Activated CD4-positive, alpha-beta T cell treated with anti-CD3 and anti-CD28 coated beads, Interleukin-2, amount 50 U/mL, for 4 hours (primary cell): ENCODE measurements at places on chromosomes 5 and 9.

DNA sequence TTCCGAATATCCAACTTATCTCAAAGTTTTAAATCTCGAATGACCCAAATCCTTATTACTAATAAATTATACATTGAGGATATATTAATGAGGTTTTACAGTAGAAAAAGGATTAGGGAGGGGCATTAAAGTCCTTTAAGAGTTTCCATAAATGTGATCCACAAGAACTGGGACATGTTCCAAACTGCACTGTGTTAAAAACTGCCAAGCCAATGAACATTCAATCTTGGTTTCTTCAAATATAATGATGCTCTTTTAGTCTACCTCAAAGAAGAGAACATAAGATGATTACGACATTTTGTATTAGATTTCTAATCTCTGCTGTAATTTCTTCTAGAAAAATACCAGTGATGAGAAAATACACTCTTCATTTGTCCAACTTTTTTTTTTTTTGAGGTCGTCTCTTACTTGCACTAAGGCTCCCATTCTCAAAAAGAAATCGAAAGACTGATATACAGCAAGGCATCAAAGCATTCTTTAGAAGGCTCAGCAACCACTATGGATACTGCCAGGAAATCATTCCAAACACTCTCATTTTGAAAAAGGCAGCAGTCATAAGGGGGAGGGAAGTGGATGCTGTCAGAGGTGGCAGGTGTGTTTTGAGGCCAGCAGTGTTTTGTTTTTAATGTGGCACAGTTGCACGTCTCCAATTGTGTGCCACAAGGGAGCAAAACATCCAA is 1.7 kb downstream of the PTAR1 start:
- DNase-seq = no peak

GRCh38 chr9:20363233-20363632 is 259.1 kb downstream of the MLLT3 start:
- DNase-seq = no peak

GRCh38 chr5:21802869-21803490 is 1050.2 kb downstream of the CDH12 start:
- DNase-seq = no peak

DNA sequence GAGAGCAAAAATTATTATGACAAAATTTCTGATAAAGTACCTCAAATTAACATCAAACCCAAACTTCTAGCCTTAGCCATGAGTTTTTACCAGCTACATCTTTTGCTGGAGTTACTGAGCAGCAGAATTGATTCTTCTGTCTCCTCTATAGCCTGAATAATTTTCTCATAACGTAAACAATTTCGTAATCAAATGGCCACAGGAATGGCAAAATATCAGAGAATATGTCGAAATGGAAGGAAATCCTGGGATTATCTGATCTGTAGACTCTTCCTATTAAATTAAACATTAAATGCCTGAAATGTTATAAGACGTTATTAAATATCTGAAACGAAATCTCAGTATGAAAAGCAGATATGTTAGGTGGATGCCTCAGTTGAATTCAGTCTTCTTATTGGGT is 41.1 kb downstream of the LURAP1L start:
- no peak for DNase-seq

- no peak for DNase-seq
Observed at GRCh38 chr5:31007672-31008071, 185.8 kb upstream of the CDH6 start.

GRCh38 chr5:107430071-107430625 is 240.6 kb downstream of the EFNA5 start:
- no peak for DNase-seq

- DNase-seq = no peak
Observed at GRCh38 chr9:94903961-94904421, 177.5 kb downstream of the AOPEP start.

DNA sequence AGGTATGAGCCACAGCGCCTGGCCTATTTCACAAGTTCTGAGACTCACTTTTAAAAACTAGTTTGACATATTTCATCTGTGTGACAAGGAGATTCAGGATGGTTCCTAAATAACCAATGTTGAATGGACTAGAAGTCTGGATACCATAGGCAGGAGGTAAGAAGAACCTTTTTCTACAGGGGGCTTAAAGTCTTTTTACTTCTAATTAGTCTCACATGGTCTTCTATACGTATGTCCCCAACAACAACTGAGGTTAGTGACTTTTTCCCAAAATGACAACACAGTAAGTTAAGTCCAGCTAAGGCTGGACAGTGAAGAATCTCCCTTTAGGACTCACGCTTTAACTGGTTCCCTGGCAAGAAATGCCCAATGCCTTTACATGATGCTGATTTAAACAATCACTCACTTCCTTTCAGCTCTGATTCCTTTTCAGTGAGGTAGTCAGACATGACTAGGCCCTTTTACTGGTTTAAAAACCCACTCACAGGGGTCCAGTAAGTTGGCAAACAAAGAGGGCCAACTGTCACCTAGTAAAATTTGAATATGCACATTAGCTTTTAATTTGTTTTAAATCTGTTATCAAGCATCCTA is 12.1 kb upstream of the HAUS6 start:
- no peak for DNase-seq

DNA sequence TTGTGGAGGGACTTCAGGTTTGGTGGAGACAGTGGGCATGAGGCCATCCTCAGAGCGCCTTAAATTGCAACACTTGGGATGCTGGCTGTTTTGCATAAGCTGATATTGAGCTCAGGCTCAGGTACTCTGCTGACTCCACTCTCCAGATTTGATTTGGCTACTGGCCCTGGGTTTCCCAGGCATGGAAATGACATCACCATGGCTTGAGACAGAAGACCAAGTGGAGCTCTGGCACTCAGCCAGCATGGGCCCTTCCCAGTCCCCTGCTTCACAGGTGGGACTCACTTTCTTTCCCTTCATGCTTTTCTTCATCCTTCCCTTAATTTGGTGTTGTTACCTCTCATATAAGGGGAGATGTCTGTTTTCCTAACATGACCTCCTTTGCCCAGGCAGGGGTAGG is 72.0 kb upstream of the IL12B start:
- DNase-seq = no peak

DNA sequence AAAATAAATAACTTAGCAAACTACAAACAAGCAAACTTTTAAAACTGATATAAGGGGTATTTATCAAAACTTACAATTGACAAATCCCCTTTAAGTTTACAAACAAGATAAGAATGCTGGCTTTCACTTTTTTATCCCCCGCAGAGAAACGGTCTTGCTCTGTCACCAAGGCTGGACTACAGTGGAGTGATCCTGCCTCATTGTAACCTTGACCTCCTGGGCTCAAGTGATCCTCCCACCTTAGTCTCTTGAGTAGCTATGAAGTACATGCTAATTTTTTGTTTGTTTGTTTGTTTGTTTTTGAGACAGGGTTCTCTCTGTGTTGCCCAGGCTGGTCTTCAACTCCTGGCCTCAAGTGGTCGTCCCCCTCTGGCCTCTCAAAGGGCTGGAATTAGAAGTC is 9.0 kb upstream of the NIPSNAP3A start:
- no peak for DNase-seq

GRCh38 chr9:120363697-120364096 is 216.3 kb downstream of the CDK5RAP2 start:
- DNase-seq = no peak

DNA sequence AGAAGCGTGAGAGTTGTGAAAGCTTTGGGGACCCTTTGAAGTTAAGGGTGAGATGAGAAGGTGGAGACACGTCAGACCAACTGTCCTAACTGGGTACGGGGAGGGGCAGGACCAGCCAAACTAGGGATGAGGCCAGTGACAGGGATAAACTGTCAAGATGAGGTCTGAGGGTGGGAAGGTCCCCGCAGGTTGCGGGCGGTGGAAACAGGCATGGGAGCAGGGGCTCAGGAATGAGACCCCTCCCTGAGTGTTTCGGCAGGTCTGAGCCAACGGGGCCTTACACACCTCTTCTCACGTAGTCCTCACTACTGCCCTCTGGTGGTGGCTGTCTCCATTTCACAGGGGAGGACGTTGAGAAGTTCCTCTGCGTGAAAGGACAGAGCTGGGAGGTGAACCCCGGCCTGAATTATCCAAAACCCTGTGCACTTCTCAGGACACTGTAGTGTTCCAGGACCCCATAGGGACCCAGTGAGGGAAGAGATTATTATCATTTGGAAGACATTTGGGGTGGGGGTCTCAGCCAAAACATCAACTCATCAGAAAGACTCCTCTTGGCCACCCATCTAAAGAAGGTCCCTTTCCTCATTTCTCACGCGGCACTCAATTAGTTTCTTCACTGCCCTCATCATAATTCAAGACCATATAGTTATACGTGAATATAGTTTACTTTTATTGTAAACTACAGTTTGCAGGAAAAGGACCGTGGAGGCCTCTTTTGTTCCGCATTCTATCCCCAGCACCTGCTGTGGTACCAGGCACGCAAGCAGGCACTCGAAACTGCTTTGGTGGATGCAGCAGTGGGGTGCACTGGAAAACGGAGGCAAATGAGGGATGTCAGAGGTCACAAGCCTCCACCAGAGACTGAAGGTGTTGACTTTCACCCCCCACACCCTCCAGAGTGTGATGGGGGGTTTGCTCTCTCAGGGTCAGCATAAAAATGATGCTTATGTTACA is 21.7 kb upstream of the NANS start:
- peak; percentile 92 for DNase-seq

DNA sequence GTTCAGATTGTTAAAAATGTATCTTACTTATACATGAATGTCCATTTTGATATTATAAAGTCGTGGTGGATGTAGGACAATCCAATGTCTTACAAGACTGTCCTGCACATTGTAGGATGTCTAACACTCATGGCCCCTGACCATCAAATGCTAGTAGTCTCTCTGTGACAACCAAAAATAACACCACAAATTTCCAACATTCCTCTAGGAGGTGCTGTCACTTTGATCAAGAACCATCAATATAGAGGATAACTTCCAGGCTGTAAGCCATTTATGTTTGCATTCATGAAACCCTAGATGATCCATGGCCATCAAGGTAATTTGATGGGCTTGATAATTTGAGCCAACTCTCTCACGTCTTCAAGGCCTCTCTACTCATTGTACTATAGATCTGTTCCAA is 20.5 kb upstream of the ZFR start:
- no peak for DNase-seq

GRCh38 chr9:38208206-38208901 is 139.3 kb upstream of the SHB start:
- no peak for DNase-seq

- DNase-seq = no peak
Observed at GRCh38 chr5:94632024-94632423, 13.6 kb downstream of the SLF1 start.

- DNase-seq = no peak
Observed at GRCh38 chr5:158591301-158591863, 508.3 kb downstream of the EBF1 start.

DNA sequence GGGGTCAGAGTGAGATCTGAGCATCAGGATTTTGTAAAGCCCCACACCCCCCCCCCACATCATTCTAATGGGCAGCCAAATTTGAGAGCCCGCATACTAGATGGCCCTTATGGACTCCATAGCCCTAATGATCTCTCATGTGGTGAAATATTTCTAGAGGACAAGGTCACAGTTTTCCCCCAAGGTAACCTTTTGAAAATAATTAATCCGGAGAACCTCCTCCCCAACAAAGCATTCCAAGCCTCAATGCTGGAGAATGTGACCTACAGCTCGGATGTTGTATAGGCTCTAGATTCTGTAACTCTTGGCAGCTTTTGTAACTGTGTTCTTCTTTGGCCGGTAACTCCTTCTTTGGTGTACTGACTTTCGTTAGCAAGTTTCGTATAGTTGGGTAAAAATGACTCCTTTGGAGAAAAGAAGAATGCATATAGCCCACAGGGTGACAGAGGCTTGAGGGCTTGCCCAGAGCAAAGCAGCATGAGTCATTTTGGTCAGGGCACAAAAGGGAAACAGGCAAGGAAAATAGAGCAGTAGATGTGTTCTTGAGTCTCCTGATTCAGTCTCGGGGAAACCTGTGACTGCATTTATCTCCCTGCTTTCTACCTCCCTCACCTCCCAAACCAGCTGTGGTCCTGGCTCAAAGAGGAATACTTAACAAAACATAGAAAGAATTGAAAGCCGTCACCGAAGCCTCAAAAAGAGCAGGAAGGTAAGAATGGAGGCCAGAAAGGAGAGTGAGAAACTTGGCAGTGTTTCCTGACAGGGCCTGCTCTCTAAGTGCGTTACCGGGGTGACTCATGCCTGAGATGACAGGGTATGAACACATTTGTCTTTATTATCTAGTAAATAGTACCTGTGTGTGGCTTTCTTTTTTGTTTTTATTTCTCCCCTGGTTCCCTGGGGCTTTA is 6.6 kb upstream of the XPA start:
- DNase-seq = no peak

- DNase-seq = no peak
Observed at GRCh38 chr5:100780376-100780870, 122.7 kb downstream of the ST8SIA4 start.

DNA sequence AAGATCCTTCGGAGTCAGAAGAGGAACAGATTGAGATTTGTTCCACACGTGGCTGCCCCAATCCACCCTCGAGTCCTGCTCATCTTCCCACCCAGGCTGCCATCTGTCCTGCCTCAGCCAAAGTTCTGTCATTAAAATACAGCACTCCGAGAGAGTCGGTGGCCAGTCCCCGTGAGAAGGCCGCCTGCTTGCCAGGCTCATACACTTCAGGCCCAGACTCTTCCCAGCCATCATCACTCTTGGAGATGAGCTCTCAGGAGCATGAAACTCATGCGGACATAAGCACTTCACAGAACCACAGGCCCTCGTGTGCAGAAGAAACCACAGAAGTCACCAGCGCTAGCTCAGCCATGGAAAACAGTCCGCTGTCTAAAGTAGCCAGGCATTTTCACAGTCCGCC is 85.9 kb downstream of the GOLPH3 start:
- no peak for DNase-seq

DNA sequence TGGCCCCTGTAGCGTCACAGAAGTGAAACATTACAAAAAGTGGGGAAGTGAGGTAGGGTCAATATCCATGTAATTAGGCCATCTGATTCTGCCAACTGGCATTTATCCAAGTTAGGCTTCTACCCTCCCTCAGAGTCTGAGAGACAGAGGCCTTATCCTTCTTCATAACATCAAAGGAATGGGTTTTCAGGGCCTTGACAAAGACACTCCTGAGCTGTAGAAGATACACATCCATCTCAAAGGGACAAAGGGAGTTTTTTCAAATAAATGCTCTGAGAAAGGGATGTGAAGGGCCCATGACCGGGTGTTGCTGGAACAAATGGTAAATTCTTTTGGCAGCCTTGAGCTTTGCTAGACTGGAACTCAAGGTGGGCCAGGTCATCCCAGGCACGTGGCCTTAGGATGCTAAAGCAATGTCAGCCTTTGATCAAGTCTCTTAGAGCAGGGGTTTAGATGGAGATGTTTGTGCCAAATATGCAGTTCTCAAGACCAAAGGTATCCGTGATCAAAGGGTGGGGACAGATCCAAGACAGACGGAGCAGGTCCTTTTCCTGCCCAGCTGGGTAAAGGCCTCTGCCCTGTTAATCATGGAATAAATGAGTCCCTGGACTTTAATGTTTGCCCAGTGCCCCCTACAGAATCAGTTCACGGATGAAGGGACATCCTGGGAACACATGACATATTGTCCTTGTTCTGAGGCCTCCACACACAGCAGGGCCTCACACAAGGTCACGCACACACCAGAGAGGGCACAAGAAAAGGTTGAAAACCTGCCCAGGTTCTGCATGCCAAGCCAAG is 10.0 kb upstream of the FAM169A start:
- DNase-seq = no peak
